Omental fat pad (tissue), 4 donors: ENCODE measurements at places on chromosomes 4 and X. TPM values are rescaled to one million over a fixed set of nuclear protein-coding genes. Genes with fewer than 3 reads are reported as not detected.

The FNIP2 gene
- 125 TPM for total RNA-seq

The TEX28 gene
- total RNA-seq: not detected

The SLC6A14 gene
- total RNA-seq: not detected

The PHEX gene
- total RNA-seq: 0.24 TPM

The SCRG1 gene
- 0.25 TPM for total RNA-seq

The TMEM271 gene
- total RNA-seq: not detected

The UGT2B15 gene
- not detected for total RNA-seq

The ANOS1 gene
- 3.5 TPM for total RNA-seq

The IL1RAPL1 gene
- total RNA-seq: 0.93 TPM

The MMRN1 gene
- total RNA-seq: 79.6 TPM

The PLK4 gene
- 2.5 TPM for total RNA-seq

The GPR173 gene
- 0.72 TPM for total RNA-seq

The ARHGEF38 gene
- total RNA-seq: not detected

The MAB21L2 gene
- 3.4 TPM for total RNA-seq

The FRMPD4 gene
- 0.37 TPM for total RNA-seq

The UPF3B gene
- total RNA-seq: 4.1 TPM

The ADGRL3 gene
- total RNA-seq: 3.7 TPM

The ZNF674 gene
- total RNA-seq: 5.2 TPM

The SH2D1A gene
- total RNA-seq: 2.0 TPM

The EFNB1 gene
- total RNA-seq: 46.4 TPM

The UGT2A1 gene
- not detected for total RNA-seq

The TBX22 gene
- total RNA-seq: not detected

The IL13RA2 gene
- 0.56 TPM for total RNA-seq

The SPIN2B gene
- total RNA-seq: 11.4 TPM
